Effector CD4-positive, alpha-beta T cell (primary cell): ENCODE measurements at places on chromosomes 1 and 21.

GRCh38 chr1:56525489-56526041 is 53.8 kb downstream of the PLPP3 start:
- no peak for DNase-seq

DNA sequence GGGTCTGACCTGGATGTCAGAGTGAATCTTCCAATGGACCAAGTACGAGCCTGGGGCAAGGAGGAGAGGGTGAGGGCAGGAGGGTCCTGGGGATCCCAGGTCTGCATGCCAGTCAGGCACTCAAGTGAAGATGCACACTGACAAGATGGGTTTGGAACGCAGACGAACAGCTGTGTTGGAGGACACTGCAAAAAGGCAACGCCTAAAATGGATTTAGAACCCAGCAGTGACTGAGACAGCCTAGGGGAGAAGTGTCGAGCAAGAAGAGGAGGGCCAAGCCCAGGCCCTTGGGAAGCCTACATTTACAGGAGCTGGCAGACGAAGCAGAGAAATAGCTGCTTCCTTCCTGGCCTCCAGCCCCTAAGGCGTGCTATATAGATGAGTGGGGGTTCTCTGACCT is 25.8 kb downstream of the NOL9 start:
- DNase-seq, result no peak

DNA sequence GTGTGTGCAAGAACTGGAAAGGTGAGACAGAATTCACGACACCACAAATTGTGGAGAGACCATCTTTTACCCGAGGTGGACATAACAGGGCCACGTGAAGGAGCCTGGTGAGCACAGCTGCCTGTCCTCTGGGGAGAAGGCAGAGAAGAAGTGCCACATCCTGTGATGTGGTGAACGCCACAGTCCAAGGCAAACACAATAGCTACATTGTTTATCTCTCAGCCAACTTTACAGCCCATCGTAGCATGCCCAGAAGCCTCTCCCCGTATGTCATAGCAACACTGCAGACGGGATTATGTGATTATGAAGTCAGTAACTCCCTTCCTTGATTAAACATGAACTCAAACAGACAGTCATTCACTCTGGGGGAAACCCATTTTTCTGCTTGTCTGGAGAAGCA is 612.2 kb downstream of the SMYD3 start:
- DNase-seq, result no peak

DNA sequence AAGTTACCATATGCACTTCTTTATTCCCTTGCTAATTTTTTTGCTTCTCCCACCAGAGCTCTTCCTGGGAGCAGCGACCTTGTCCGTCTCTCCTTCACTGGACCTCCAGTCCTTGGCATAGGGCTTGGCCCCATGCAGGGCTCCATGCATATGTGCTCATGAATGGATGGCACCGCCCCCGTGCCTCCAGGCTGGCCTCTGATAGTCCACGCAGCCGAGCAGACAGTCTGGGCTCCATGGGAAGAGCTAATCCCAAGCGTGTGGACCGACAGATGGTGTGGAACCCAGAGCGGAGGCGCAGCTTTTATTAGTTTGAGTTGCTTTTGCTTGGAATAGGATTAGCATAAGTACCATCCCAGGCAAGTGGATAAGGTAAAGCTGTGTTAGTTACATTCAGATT is 41.8 kb downstream of the CDCP2 start:
- DNase-seq, result no peak

GRCh38 chr21:45576838-45577737 is 34.8 kb upstream of the SLC19A1 start:
- DNase-seq, result no peak

GRCh38 chr1:117795190-117795589 is 134.2 kb downstream of the GDAP2 start:
- no peak for DNase-seq

DNA sequence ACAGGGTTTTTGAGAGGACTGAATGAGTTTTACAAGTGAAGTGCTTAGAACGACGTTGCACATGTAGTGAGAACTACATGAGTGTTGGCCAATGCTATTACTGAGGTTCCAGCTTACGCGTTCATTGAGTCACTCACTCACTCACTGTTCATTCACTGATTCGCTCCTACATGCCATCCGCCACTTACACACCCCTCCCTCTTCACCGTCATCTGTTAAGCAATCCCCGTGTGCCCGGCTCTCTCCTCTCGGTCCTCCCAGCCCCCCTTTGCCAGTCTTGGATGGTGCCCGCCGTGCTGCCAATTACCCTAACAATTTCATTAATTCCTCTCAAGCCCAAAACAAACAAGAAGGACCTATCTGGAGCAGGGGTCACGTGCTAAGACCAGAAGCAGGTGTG is 27.3 kb upstream of the EPHA2 start:
- DNase-seq, result no peak

GRCh38 chr1:164155347-164155746 is 403.6 kb upstream of the PBX1 start:
- DNase-seq, result no peak

DNA sequence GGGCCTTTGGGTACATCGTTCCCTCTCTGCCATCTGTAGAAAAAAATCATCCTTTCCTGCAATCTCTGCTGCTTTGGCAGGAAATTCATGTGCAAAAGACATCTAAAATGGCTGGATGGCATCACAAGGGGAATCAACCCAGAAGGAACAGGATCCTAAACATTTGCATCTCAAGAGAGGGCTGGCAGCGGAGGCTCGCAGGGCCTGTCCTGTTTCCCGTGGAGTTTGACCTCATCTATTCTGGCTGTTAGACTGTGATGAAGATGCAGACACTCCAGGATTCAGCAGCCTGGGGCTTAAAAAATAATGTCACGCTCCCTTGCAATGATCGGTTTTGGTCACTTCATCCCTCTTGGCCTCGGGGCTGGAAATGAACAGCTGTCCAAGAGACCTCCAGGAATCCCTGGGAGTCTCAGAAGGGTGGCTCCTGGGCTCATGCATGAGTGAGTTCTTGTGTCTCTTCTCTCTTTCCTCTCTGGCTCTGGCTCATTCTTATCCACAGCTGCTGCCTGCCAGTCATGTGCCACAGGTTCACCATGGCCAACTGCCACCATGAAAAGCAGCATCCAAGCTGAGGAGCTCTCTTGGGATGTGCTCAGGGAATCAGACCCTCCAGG is 16.1 kb upstream of the PCP4 start:
- DNase-seq, result no peak

- no peak for DNase-seq
Observed at GRCh38 chr21:29349702-29350101, 51.0 kb downstream of the BACH1 start.

GRCh38 chr1:243394066-243394465 is 138.2 kb downstream of the SDCCAG8 start:
- DNase-seq, result no peak

- no peak for DNase-seq
Observed at GRCh38 chr1:162626761-162627160, 5.5 kb upstream of the DDR2 start.

GRCh38 chr1:28370239-28371009 is 884 bp downstream of the PHACTR4 start:
- peak; percentile 21 for DNase-seq

GRCh38 chr1:8497210-8497819 is 179.4 kb downstream of the SLC45A1 start:
- DNase-seq, result no peak

GRCh38 chr1:28087614-28088167 is 719 bp downstream of the EYA3 start:
- peak; percentile 3 for DNase-seq

GRCh38 chr1:214420833-214421232 is 130.6 kb downstream of the PTPN14 start:
- no peak for DNase-seq

DNA sequence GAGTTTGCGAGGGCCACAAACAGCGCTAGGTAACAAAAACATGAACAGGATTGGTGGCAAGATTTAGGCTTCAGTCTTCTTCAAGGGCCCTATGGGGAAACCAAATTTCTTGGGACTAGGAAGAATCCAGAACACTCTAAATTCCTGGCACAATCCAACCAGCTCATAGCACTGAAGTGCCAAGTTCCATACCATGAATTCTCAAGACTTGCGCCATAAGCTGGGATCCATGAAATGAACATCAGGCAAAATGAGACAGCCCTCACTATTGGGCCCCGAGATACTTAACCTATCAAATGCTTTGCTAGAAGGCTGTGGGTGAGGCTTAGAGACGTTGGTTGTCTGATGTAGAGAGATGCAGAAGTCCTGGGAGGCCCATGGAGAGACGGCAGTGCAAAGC is 322.1 kb downstream of the PAPPA2 start:
- DNase-seq, result no peak

GRCh38 chr1:10616696-10617095 is 141.9 kb downstream of the PEX14 start:
- no peak for DNase-seq

GRCh38 chr1:234608025-234608910 is 1.7 kb downstream of the IRF2BP2 start:
- peak; percentile 81 for DNase-seq

- no peak for DNase-seq
Observed at GRCh38 chr1:110262296-110262695, 52.2 kb downstream of the KCNC4 start.

DNA sequence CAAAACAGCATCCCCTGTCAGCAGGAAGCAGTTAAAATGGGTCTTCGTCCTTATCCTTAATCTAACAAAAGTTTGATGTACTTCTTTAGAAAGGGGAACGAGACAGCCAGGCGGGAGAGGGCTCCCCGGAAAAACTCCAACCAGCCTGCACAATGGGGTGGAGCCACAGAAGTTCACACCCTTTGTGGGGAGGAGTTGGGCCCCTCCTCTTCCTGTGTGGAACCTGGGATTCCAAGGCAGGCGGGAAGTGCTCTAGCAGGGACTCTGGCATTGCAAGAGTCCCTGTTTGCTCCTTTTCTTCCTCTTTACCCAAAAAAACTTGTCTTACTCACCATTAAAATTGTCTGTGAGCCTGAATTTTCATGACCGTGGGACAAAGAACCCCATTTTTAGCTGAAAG is 47.7 kb downstream of the FCRL5 start:
- DNase-seq, result no peak

GRCh38 chr1:153586347-153586746 is 20.7 kb upstream of the S100A2 start:
- DNase-seq, result no peak

DNA sequence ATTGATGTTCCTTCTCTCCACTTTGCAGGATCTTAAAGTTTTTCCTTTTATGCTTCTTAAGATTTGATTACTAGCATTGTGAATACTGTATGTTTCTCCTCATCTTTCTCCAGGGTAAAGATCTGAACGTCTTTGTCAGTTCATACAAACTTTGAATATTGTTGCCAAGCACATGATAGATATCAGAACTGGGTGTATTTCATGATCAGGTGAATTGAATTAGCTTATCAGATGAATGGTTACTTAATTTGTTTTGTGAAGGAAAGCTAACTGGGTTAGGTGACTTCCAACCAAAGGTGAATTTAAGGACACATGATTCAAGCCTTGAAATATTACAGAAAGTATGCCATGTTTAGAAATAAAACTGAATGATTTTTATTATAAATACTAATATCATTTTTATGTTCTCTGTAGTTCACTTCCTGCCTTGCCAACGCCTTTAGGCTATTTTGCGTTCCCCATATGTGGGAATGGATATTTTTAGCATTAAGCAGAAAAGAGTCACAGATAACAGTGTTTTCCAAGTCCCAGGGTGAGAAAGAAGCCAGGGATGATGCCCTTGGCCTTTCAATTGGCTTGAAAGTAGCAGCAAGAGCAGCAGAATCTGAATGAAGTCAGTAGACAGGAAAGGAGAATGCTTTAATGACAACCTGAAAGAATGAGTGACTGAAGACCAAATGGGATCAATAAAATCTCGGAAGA is 752.1 kb downstream of the NCAM2 start:
- no peak for DNase-seq

DNA sequence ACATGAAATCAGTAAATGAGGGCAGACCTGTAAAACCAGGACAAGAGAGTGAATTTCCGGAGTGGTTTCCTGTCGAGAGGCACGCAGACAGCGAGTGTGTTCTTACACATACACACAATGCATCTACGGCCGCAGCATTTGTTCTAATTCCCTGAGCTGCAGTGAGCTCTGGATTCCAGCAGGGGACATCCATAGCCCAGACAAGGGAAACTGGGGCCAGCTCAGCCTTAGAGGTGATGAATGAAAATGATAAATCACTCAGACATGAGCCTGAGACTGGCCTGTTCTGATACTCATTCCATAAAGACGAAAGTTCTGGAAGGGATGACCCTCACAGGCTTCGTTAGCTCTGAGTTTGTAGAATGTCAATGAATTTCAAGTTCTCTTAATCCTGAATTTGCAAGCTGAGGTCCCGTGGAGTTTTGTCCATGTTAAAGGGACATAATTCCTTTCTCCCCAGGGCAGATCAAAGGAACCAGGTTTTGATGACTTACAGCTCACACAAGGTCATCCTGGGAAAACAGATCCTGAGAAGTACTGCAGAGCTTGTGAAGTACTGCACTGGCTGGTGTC is 207.9 kb upstream of the C1orf87 start:
- no peak for DNase-seq

DNA sequence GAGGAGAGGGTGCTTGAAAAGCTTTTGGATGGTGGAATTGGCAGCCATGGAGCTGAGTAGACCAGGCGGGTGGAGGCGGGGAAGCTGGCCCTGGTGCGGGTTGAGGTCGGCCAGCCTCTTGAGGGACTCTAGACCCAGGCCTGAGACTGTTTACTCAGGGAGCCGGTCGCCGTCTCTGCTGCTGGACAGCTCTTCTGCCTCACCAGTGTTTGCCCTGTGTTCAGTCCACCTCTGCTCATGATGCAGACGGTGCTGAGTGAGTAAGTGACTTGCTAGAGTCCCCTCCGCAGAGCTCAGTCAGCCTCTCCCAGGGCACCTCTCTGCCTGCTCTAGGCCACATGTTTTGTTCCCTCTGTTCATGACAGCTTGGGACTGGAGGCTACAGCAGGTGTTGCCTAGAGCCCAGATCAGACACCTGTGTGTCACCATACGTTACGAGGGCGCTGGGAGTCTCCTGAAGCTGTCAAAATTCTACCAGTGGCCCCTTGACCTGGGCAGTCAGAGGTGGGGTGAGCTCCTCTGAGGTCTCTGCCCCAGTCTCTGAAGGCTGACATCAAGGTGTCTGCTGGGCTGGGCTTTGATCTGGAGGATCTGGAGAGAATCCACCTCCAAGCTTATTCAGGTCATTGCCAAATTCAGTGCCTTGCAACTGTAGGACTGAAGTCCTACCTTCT is 73.5 kb upstream of the WNT4 start:
- DNase-seq, result no peak

- no peak for DNase-seq
Observed at GRCh38 chr1:27647328-27647727, 12.3 kb upstream of the FGR start.

GRCh38 chr1:200258447-200259375 is 151.1 kb downstream of the ZNF281 start:
- DNase-seq, result no peak

GRCh38 chr1:209062863-209063262 is 520.7 kb upstream of the CAMK1G start:
- DNase-seq, result no peak

DNA sequence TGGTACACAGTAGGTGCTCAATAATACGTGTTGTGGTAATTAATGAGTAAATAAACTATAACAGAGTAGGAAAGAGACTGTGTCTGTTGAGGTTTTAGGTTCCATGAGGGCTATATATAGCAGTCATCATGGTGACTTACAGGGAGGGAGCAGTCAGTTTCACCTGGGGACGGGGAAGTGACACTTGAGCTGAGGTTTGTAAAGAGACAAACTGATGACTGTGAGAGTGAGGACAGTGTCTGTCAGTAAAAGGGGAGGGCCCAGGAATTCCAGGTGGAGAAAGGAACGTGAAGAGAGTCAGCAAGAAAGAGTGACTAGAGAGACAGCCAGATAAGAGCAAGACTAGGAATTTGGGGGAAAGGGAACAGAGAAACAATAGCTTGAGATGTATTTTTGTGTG is 30.2 kb downstream of the ABCA4 start:
- no peak for DNase-seq

GRCh38 chr1:233252441-233252840 is 43.1 kb downstream of the PCNX2 start:
- no peak for DNase-seq

- DNase-seq, result no peak
Observed at GRCh38 chr1:1883092-1883873, 7.6 kb downstream of the GNB1 start.
